GM19239 (cell line): ENCODE measurements at places on chromosomes 1 and 21.

DNA sequence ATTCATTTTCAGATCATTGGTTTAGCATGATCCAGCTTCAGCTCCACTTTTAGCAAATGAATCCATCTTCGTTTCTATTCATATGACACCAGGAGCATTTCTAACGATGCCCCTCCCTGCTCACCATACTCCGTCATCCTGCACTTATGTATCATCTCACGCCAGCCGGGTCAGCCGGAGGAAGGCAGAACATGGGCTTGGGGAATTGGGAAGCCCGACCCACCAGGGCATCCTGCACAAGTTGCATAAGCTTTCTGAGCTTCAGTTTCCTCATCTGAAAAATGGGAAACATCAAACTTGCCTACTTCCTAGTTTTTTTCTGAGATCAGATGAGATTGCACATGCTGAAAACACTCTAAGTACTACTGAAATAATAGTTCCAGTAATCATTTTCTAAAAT lies 194.7 kb downstream of the AK5 start:
- DNase-seq, result no peak

GRCh38 chr1:3064296-3064850 lies 4.6 kb upstream of the PRDM16 start:
- DNase-seq, result no peak

- no peak for DNase-seq
These were observed 19.7 kb downstream of the EPHA8 start for GRCh38 chr1:22582661-22583635.

DNA sequence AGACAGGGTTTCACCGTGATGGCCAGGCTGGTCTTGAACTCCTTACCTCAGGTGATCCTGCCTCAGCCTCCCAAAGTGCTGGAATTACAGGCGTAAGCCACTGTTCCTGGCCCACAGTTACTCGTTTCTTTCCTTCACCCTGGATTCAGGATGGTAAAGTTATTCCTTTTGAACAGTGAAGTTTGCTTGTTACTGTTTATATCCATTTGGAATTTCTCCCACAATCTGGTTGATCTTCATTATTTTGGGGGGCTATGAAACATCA lies 43.0 kb downstream of the WDR4 start:
- no peak for DNase-seq

GRCh38 chr1:82979593-82980236 lies 1019.2 kb downstream of the TTLL7 start:
- DNase-seq, result peak; percentile 4

DNA sequence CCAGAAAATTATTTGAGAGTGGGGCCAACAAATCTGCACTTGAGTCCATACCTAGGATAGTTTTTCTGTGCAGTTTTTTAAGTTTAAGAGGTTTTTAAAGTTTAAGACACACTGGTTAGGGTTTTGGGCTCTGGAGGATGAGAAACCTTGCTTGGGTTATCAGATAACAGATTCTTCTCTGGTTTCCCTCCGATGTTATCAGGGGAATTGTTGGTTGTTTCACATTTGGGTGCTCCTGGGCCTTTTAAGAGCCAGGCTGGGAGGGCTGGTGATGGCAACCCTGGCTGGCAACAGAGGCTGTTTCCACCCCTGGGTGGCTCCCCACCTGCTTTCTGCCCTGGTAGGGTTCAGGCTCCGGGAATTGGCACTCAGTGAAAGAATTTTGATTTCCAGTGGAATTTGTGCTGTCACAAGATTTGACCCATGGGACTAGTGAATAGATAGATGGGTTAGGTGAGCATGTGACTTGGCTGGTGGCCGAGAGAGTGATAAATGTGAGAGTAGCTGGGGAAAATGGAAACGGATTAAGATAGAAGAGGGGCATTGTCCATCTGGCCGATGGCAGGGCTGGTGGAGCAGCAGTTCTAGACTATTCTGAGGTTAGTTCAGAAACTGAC lies 14.8 kb downstream of the VANGL1 start:
- DNase-seq, result no peak

DNA sequence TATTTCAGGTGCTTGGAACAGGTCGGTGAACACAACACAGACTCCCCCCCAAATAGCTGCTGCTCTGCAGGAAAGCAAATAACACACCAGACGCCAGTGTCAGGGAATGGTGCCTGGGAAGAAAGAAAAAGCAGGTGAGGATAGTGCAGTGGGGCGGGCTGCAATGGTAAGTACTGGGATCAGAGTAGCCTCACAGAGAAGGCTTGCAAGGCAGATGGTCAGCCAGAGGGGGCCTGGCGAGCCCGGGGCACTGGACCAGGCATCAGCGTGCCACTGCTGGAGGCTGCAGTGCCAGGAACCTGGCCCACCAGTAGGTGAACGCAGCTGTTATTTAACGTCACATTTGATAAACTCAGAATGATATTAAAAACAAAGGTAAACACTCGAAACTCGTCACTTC lies 60.0 kb downstream of the POFUT2 start:
- DNase-seq, result no peak

DNA sequence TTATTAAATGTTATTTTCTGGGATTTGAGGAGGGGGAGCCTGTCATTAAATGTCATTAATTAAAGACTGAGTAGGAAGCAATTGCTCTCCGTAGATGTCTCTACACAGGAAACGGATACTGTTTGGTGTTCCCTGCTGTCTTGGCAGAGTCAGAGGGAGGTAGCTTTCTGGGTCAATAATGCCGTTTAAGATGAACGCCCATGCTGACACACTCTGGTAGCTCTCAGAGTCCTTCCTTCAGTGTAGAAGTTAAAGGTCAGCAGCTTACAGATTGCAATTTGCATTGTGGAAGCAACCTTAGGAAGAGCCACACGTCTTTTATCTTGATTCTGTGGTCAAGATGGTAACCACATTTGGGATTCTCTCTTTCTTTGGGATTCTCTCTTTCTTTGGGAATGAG lies 257.5 kb downstream of the KIF26B start:
- no peak for DNase-seq

GRCh38 chr1:73868810-73869336 lies 329.1 kb downstream of the LRRIQ3 start:
- no peak for DNase-seq

DNA sequence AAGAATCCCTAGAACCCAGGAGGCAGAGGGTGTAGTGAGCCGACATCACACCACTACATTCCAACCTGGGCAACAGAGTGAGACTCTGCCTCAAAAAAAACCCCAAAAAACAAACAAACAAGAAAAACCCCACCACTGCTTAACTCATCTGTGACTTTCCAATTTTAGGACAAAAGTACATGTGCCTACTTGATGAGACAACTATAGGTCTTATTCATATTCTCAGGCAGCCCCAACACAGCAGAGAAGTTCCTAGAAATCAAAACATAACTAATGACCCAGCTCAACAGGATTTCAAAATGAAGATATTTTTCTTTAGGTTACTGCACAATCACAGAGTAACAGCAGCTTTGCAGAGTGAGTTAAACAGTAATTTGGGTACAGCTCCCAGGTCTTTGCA lies 26.4 kb downstream of the TIAM1 start:
- no peak for DNase-seq

GRCh38 chr1:206668351-206668750 lies 16.4 kb upstream of the MAPKAPK2 start:
- DNase-seq, result no peak

GRCh38 chr1:234373959-234374254 lies 651 bp downstream of the COA6 start:
- DNase-seq, result no peak

- DNase-seq, result no peak
These were observed 33.6 kb downstream of the PBX1 start for GRCh38 chr1:164592634-164593033.

GRCh38 chr1:66108624-66109023 lies 315.9 kb downstream of the PDE4B start:
- no peak for DNase-seq

GRCh38 chr1:163170975-163171676 lies 31.6 kb downstream of the RGS5 start:
- no peak for DNase-seq

DNA sequence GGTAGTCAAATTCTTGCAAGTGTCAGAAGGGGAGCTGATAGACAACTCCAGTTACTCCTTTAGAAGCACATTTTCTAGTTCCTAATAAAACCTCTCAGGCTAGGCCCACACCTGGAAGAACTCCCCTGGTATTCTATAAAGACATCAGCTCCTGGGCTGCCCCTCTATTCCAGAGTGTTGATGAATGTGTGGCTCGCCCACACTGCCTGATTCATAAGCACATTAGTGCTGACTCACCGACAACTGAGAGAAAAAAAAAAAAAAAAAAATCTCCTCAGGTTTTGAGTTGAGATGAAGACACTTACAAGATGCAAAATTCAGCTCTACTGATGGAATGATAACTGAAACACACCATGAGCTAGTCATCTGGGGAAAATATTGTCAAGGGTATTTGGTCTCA lies 188.1 kb downstream of the TNR start:
- DNase-seq, result no peak

- DNase-seq, result no peak
These were observed 29.5 kb upstream of the ACOT11 start for GRCh38 chr1:54518489-54518888.

- no peak for DNase-seq
These were observed 5.7 kb downstream of the AHDC1 start for GRCh38 chr1:27598295-27598687.

DNA sequence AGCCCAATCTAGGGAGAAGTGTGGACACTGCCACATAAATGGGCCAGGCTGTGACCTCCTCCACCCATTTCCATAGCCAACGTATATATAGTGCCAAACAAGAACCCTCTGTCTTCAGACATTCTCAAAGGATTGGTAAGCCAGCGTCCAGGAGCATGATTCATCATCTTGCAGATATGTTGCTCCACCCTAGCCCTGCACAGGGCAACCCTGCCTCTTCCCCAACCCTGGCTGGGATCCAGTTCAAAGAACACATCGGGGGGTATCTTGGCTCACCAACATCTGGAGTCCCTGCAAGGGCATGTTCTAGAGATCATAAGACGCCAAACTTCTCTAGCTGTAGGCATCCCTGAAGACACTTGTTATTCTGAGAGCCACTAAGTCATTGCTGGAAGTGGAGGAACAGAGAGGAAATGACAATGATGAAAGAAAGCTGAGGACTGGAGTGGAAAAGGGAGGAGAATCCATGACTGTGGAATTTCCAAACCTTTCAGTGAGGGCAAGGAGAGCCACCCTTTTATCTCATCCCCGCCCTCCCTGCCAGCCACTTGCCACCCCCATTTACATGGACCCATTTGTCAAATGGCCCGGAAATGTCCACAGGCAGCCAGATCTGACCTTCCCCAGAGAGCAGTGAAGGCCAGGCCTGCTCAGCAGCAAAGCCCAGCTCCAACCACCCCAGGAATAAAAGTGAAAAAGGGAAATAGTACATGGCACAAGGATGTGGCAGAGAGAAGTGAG lies 144.1 kb upstream of the CTTNBP2NL start:
- DNase-seq, result no peak

GRCh38 chr21:27704567-27705166 lies 737.8 kb upstream of the ADAMTS5 start:
- DNase-seq, result no peak

DNA sequence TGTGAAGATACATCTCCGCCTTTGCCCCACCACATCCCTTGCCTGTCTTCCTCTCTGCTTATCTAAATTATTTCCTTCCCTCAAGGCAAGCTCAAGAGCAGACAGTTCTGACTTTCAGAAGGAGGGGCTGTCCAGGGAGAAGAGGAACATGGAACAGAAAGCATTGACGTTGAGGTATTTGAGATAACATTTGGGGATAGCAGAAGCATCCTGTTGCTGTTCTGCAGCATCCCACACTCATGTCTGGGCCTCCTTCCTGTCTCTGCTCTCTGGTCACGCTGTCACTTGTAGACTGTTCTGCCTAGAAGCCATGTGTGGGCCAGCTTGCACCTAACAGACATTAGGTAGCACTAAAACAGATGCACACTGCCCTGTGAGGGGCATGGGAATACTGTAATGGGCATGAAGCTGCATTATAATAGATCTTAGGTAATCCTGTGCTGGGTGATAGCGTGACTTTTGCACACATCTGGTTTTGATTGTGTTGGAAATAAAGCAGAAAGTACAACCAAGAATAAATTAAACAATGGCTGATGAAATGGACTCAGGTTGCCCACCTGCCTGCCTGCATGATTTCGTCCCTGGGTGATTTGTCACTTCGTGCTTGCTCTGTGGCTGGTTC lies 660 bp upstream of the RD3 start:
- DNase-seq, result no peak

- DNase-seq, result no peak
These were observed 21.8 kb downstream of the PCSK9 start for GRCh38 chr1:55061000-55061705.

GRCh38 chr1:9371391-9371935 lies 78.8 kb downstream of the SPSB1 start:
- DNase-seq, result no peak

- DNase-seq, result no peak
These were observed 102.3 kb upstream of the TMPRSS2 start for GRCh38 chr21:41610042-41610839.

DNA sequence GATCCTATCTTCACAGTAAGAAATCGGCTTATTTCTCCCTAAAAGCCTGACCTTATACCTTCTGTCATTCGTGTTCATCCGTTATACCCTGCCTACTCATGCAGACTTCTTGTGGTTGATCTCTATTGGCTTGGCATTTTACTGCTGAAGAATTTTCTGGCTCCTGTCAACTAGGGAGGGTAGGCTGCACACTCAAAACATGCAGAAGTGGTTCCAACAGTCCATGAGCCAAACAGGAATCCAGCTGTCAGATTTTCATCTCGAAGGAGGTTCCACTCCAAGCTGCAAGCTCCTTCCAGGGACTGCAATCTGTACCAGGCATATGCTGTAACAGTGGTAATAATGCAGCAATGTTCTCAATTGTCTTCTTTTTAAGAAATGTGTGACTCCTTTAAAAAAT lies 10.1 kb downstream of the DNAJC11 start:
- no peak for DNase-seq

DNA sequence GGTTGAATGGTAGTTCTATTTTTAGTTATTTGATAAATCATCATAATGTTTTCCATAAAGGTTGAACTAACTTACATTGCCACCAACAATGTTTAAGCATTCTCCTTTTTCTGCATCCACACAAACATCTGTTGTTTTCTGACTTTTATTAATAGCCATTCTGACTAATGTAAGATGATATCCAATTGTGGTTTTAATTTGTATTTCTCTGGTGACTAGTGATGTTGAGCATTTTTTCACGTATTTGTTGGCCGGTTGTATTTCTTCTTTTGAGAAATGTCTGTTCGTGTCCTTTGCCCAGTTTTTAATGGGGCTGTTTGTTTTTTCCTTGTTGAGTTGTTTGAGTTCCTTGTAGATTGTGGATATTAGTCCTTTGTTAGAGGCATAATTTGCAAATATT lies 24.6 kb upstream of the SLC35F3 start:
- DNase-seq, result no peak

DNA sequence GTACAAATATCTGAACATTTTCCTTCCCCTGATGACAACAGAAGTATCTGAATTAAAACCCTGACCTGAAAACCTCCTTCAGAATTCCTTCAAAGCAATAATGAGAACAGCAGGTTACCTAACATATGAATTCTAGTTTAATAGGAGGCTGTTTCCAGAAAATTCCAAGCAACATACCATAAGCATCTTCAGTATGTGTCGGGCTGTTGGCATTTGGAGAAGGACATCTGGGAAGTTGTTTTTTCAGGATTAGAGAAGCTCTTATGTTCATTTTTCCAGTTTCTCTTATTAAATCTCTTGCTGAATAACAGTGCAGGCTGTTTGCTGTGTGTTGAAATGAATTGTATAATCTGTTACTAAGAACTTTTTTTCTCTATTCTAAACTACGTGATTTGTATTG lies 101.5 kb downstream of the PLA2G4A start:
- no peak for DNase-seq
